ENCODE measurements at places on chromosomes 16 and 17.

- no peaks in the 10 kb centered on the region for H3K27me3 ChIP-seq
- DNase-seq, result peak; percentile 41
- H3K4me3 ChIP-seq, result no peak overlapping the region
- H3K36me3 ChIP-seq, result peaks cover 6% of the 10 kb centered on the region
These were observed 5.1 kb downstream of the PRSS8 start for GRCh38 chr16:31130336-31130891.

DNA sequence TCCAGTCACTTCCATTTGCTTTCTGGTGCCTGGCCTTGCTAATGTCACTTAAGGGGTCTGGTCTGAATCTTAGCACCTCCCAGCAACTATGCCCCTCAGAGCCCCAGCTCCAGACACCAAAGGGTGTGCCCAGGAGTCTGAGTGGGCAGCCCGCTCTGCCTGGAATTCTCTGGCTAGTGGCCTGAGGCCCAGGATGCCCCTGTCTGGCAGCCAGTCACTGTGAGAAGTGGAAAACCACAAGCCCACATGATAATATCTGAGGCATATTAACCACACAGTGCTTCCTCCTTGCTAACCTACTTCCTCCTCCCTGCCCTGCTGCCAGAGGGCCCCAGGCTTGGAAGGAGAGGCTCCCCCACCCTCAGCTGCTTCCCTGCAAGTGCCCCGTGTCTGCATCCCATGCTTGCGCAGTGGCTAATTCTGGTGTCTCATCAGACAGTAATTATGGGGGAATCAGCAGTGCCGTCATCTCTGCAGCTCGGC is 14.0 kb downstream of the SRCIN1 start:
- H3K4me3 ChIP-seq, result no peak overlapping the region
- H3K27ac ChIP-seq, result no peak overlapping the region
- H3K4me1 ChIP-seq, result no peaks in the 10 kb centered on the region
- no peaks in the 10 kb centered on the region for H3K36me3 ChIP-seq
- no peak for DNase-seq

DNA sequence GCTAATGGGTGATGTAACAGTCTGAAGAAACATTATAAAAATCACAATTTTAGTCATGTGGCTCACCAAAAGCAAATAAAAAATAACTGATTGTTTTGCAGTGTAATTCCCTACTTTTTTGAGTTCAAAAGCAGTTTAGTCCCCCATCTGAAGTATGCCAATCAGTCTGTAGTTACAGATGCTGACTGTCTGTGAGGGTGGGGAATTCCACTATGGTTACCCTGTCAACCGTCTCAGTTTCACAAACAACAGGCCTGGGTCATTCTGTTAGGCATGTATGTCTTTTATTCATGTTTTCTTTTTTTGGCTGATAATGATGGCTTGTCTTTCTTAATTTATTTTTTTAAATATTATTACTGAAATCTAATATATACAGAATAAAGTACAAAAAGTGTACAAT is 69.3 kb downstream of the STXBP4 start:
- no peaks in the 10 kb centered on the region for H3K27me3 ChIP-seq
- H3K36me3 ChIP-seq, result no peaks in the 10 kb centered on the region
- DNase-seq, result no peak
- H3K4me3 ChIP-seq, result no peak overlapping the region
- H3K27ac ChIP-seq, result no peak overlapping the region
- H3K4me1 ChIP-seq, result no peaks in the 10 kb centered on the region

- H3K4me1 ChIP-seq, result no peaks in the 10 kb centered on the region
- no peak overlapping the region for H3K4me3 ChIP-seq
- DNase-seq, result peak; percentile 94
- peaks cover 8% of the 10 kb centered on the region for H3K36me3 ChIP-seq
- no peaks in the 10 kb centered on the region for H3K27me3 ChIP-seq
- peak overlapping the region; percentile 59 for H3K27ac ChIP-seq
These were observed 43.2 kb downstream of the TSC2 start for GRCh38 chr16:2090777-2091546.

GRCh38 chr17:37089956-37090355 is 141.2 kb downstream of the AATF start:
- H3K27me3 ChIP-seq, result no peaks in the 10 kb centered on the region
- DNase-seq, result no peak
- H3K4me3 ChIP-seq, result no peak overlapping the region
- peak overlapping the region; percentile 13 for H3K27ac ChIP-seq

- DNase-seq, result no peak
- H3K4me1 ChIP-seq, result no peaks in the 10 kb centered on the region
- no peaks in the 10 kb centered on the region for H3K36me3 ChIP-seq
These were observed 165.1 kb downstream of the HS3ST2 start for GRCh38 chr16:22979038-22979437.

Measured in pancreas (tissue), 10 donors.